Activated CD4-positive, alpha-beta T cell treated with anti-CD3 and anti-CD28 coated beads, Interleukin-2, amount 50 U/mL, for 1 hour (primary cell): ENCODE measurements at places on chromosomes 6 and 20.

- DNase-seq: no peak
Observed at GRCh38 chr6:157579467-157580031, 198.6 kb downstream of the ZDHHC14 start.

DNA sequence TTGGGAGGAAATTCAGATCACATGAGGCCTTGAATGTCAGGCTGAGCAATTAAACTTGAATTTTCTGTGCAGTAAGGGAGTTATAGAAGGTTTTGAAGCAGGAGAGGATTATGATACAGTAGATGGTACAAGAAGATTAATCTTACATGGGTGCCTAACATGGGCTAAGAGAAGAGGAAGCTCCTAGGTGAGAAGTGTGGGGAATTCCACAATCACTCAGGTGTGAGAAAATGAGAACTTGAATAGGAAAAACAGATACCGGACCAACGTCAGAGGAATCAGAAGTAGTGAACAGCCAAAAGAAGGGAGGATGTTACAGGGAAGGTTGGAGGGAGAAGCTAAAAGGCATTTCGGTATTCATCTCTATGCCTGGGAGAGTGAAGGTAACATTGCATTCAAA lies 250.7 kb upstream of the SLC35B3 start:
- no peak for DNase-seq

GRCh38 chr6:133016631-133017030 lies 202.3 kb downstream of the RPS12 start:
- DNase-seq: no peak

DNA sequence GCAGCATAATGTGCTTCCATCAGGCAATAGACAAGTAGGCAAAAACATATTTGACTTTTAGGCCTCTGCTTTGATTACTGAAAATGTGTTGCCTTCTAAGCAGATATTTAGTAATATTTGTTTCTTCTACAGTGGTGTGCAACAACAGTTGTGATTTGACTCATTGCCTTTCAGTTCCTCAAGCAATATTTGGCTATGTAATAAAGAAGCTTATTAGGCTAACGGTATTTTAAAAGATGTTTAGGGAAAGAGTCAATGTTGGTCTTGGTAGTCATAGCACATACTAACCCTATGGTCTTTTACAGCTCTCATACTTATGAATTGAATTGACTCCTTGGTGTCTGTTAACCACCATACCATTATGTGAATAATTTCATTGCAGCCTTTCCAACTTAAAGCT lies 124.1 kb downstream of the GRIK2 start:
- DNase-seq: no peak

- DNase-seq: no peak
Observed at GRCh38 chr6:71033890-71034289, 77.0 kb upstream of the B3GAT2 start.
